Dermis lymphatic vessel endothelial cell (primary cell): ENCODE measurements at places on chromosomes 6 and 20. TPM values are rescaled to one million over a fixed set of nuclear protein-coding genes. Genes with fewer than 3 reads are reported as not detected.

Gene GMNN
- total RNA-seq: 11.2 and 11.3 TPM in 2 replicates

Gene FRS3
- 0.76 and 0.95 TPM in 2 replicates for total RNA-seq

Gene GATA5
- total RNA-seq: under 0.01 TPM in 1 of 2 replicates, not detected in the other

Gene IRF4
- total RNA-seq: not detected in 2 replicates

Gene VNN1
- total RNA-seq: not detected in 2 replicates

Gene NAPB
- 5.9 and 6.4 TPM in 2 replicates for total RNA-seq

Gene MYCT1
- total RNA-seq: 144 and 192 TPM in 2 replicates

Gene CD93
- total RNA-seq: 40.5 and 48.4 TPM in 2 replicates

Gene TTPAL
- total RNA-seq: 2.3 and 4.4 TPM in 2 replicates

Gene GABRR2
- 0.43 and 0.77 TPM in 2 replicates for total RNA-seq

Gene GPR63
- under 0.01 TPM in 2 replicates for total RNA-seq

Gene VWA7
- total RNA-seq: 0.09 and 0.22 TPM in 2 replicates

Gene NFATC2
- total RNA-seq: 3.3 and 9.0 TPM in 2 replicates

Gene MOXD1
- total RNA-seq: 0.22 TPM in 1 of 2 replicates, not detected in the other

Gene GINS1
- 3.6 and 3.8 TPM in 2 replicates for total RNA-seq

Gene ZC2HC1B
- not detected in 2 replicates for total RNA-seq

Gene PACRG
- total RNA-seq: 0.09 and 0.22 TPM in 2 replicates

Gene VIP
- 0.33 and 1.4 TPM in 2 replicates for total RNA-seq

Gene BNIP5
- total RNA-seq: not detected in 2 replicates

Gene FOXP4
- total RNA-seq: 3.8 and 3.9 TPM in 2 replicates

Gene C6orf15
- total RNA-seq: not detected in 2 replicates

Gene SRMS
- not detected in 2 replicates for total RNA-seq

Gene NR2E1
- not detected in 2 replicates for total RNA-seq

Gene THBS2
- 0.26 and 2.3 TPM in 2 replicates for total RNA-seq
